ENCODE measurements at places on chromosomes 6 and 20. TPM values are rescaled to one million over a fixed set of nuclear protein-coding genes. Genes with fewer than 3 reads are reported as not detected.

FAM83C gene
- total RNA-seq: 0.05 TPM

LRP11 gene
- total RNA-seq: 32.2 TPM

RAET1G gene
- 9.7 TPM for total RNA-seq

PHACTR1 gene
- not detected for total RNA-seq

ABHD16B gene
- total RNA-seq: not detected

CLDN20 gene
- total RNA-seq: not detected

OLIG3 gene
- not detected for total RNA-seq

BPIFB4 gene
- total RNA-seq: not detected

SLC35F1 gene
- total RNA-seq: not detected

TCP11 gene
- not detected for total RNA-seq

GSTA3 gene
- total RNA-seq: not detected

C6orf15 gene
- total RNA-seq: not detected

ANKEF1 gene
- total RNA-seq: 7.6 TPM

HSPA12B gene
- total RNA-seq: 0.29 TPM

GPLD1 gene
- 1.3 TPM for total RNA-seq

SPDEF gene
- 2.7 TPM for total RNA-seq

SNAI1 gene
- total RNA-seq: 18.7 TPM

VNN1 gene
- total RNA-seq: 0.06 TPM

SLPI gene
- 9.5 TPM for total RNA-seq

SLC26A8 gene
- not detected for total RNA-seq

SLC17A3 gene
- 0.93 TPM for total RNA-seq

TAGAP gene
- not detected for total RNA-seq

Data from A549 treated with RU486 at 1 μM for 4 hours (cell line).